Aorta (tissue), 5 donors: ENCODE measurements at places on chromosomes 1 and 21. TPM values are rescaled to one million over a fixed set of nuclear protein-coding genes. Genes with fewer than 3 reads are reported as not detected.

DNA sequence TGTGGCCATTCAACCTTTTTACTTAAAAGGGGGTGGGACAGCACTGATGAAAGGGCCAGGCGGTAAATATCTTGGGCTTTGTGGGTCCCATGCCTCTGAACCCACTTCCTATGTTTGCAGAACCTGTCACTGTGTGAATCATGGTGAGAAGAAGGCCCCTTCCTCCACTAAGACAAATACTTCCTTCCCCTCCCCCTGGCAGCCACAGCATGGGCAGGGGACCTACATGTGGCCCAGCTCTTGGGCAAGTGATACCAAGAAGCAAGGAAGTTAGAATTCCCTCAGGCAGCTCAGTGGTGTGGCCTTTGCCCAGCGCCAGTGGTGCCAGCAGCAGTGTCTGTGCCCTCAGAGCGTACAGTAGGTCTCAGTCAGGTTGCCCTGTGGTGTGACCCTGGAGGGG, 168.6 kb downstream of the TRIM33 start:
- H3K27ac ChIP-seq: no peak overlapping the region
- H3K36me3 ChIP-seq: no peaks in the 10 kb centered on the region
- no peaks in the 10 kb centered on the region for H3K4me1 ChIP-seq
- no peaks in the 10 kb centered on the region for H3K27me3 ChIP-seq
- no peak for DNase-seq

GRCh38 chr1:1621173-1622009, 6.1 kb downstream of the MIB2 start:
- peak; percentile 72 for DNase-seq
- no peaks in the 10 kb centered on the region for H3K36me3 ChIP-seq
- no peaks in the 10 kb centered on the region for H3K4me1 ChIP-seq

DNA sequence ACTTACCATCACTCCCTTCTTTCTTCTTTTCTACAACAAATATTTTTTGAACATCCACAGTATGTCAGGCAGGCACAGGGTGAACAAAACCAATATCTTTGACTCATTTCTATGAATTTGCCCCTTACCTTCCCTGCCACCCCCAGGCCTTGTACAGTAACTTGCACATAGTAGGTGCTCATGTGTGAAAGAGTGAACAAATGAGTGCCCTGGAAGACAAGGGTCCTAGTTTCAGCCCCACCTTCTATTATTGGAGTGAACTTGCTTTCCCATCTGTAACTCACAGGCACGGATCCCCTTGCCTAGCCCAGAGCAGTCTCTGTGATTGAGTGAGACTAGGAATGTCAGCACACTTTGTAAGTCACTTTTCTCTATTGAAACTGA, 12.8 kb downstream of the ZDHHC18 start:
- DNase-seq: no peak
- no peak overlapping the region for H3K4me3 ChIP-seq
- H3K4me1 ChIP-seq: no peaks in the 10 kb centered on the region
- H3K27ac ChIP-seq: no peak overlapping the region
- H3K27me3 ChIP-seq: no peaks in the 10 kb centered on the region

DNA sequence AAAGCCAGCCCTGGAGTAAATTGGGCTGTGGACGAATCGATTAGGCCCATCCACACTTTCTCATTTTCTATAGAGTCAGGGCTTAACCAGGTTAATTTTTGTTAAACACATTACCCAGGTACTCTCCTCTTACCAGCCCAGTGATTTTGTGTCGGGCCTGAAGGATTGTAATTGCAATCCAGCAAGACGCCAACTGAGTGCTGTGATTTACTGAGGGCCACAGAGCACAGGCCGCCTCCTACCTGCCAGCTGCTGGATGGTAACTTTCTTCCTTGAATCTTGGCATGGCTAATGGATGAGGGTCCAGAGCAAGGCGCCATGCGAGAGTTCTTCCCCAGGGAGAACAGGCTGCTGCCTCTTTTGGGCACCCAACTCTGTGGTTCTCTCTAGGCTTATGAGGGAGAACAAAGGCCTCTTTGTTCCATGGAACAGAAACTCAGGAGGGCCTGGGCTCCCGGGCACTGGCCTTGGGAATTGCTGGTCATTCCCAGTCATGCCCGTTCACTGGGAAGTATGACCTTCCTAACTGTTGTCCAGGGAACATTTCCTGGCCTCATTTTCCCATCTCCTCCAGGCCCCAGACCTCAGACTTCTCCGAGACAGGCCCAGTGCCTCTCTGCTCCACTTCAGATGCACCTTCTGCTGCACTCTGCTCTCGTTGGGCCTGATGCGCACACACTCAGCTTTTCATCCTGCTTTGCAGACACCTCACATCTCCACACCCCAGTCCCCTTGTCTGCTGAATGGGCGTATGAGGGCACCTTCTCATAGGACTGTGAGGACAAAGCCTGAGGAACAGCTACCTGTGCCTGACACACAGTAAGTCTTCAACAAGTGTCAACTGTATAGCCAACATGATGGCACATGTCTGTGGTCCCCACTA, 57.3 kb downstream of the SYF2 start:
- H3K36me3 ChIP-seq: no peaks in the 10 kb centered on the region
- no peak for DNase-seq
- H3K4me3 ChIP-seq: no peak overlapping the region
- H3K27ac ChIP-seq: no peak overlapping the region

Gene C1orf122
- total RNA-seq: 34.0 TPM

Gene IFI44
- total RNA-seq: 37.5 TPM

Gene CCDC190
- 1.6 TPM for total RNA-seq

Gene KLHDC8A
- total RNA-seq: not detected

Gene CCDC24
- 6.0 TPM for total RNA-seq
